Left colon (tissue), 2 donors: ENCODE measurements at places on chromosomes 11 and 22. TPM values are rescaled to one million over a fixed set of nuclear protein-coding genes. Genes with fewer than 3 reads are reported as not detected.

The KCNQ1 gene
- total RNA-seq = 56.8 TPM

DNA sequence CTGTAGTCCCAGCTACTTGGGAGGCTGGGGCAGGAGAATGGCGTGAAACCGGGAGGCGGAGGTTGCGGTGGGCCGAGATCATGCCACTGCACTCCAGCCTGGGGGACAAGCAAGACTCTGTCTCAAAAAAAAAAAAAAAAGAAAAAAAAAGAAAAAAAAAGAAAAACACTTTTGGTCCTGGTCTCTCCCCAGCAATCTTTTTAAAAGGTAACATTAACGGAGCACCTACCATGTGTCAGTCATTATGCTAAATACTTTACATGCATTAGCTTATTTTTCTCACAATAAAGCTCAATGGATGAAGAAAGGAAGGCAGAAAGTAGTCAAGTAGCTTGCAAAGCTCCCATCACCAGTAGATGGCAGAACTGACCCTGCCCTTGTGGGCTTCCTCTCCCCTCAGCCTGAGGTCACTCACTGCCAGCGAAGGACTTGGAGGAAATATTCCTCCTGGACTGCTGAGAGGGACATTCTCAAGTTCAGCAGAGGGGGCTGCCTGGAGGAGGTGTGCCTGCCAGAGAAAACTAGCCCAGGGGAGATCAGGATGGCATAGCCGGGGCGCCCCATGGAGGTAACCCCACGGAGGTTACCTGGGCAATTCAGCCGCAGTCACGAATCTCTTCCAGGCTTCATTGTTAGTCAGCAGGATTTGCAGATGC, 15.5 kb downstream of the APOL3 start:
- DNase-seq = peak; percentile 46

The MAPK11 gene
- 1.2 TPM for total RNA-seq

DNA sequence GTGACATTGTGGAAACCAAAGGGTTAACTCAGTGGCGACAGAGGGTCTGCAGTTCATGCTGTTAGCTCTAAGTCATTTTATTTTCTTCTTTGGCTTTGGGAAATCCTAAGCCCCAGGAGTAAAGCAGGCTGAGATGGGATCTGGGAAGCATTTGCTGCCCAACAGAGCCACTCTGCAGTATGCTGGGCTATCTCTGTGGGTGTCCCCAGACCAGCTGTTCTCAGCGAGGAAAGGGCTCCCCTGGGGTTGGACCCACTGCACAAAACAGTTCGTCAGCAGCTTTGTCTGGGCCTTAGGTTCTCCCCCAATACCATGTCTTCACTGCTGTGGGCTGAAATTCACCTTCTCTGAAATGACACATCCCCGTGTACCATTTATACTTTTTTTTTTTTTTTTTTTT, 34.0 kb downstream of the KREMEN1 start:
- no peak for DNase-seq

The FBLN1 gene
- total RNA-seq = 114 TPM

DNA sequence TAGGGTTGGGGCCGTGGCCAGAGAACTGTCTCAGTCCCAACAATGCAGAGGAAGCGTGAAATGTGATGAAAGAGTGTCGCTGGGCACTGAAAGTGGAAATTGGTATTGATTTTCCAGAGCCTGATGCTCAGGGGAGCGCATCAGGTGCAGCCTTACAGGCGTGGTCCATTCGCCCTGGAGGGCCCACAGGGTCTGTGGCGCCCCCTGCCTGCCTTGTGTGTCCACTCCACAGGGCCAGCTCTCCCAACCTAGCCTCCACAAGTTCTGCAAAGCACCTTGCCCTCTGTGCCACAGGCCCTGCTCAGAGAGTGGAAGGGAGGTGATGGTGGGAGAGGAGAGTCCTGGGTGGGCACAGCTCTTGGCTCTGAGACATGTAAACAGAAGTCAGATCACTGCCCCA, 54.9 kb upstream of the LMO1 start:
- no peak for DNase-seq

The TPBGL gene
- not detected for total RNA-seq

The CUL5 gene
- total RNA-seq = 33.4 TPM

- no peak for DNase-seq
These were observed 8.6 kb downstream of the KCNQ1 start for GRCh38 chr11:2453436-2453835.

The CCDC87 gene
- 0.46 TPM for total RNA-seq
